CD4-positive, alpha-beta T cell treated with Interleukin-4 for 4 hours (primary cell): ENCODE measurements at places on chromosomes 11 and 22.

DNA sequence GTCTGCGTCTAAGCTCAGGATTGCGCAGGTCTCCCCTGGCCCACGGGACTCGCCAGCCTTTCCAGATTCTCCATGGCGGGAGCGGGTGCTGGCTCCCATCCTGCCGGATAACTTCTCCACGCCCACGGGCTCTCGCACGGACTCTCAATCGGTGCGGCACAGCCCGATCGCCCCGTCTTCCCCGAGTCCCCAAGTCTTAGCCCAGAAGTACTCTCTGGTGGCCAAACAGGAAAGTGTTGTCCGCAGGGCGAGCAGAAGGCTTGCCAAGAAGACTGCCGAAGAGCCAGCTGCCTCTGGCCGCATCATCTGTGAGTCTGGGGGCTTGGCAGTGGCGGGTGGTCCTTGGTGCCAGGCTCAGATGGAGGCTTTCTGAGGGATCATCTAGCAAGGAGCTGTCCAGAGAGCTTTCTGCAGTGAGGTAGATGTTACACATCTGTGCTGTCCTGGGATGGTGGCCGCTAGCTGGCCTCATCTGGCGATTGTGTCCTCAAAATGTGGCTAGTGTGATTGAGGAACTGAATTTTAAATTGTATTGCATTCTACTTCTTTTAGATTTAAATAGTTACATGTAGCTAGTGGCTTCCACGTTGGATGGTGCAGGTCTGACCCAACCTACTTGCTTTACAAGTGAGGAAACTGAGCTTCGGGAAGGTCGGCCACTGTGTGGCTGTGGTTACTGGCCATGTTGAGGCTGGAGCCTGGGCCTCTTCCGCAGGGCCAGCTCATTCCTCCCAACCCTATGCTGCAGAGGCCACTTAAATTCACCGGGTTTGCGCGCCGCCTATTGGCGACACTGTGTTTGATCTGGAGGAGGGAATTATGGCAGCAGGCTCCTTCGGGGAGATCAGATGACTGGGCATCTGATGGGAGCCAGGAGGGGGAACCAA lies 6.7 kb downstream of the INCENP start:
- DNase-seq: no peak

- no peak for DNase-seq
These were observed 86.9 kb upstream of the NNMT start for GRCh38 chr11:114209343-114209742.

- DNase-seq: no peak
These were observed 72.3 kb downstream of the SHANK2 start for GRCh38 chr11:71179877-71180605.

DNA sequence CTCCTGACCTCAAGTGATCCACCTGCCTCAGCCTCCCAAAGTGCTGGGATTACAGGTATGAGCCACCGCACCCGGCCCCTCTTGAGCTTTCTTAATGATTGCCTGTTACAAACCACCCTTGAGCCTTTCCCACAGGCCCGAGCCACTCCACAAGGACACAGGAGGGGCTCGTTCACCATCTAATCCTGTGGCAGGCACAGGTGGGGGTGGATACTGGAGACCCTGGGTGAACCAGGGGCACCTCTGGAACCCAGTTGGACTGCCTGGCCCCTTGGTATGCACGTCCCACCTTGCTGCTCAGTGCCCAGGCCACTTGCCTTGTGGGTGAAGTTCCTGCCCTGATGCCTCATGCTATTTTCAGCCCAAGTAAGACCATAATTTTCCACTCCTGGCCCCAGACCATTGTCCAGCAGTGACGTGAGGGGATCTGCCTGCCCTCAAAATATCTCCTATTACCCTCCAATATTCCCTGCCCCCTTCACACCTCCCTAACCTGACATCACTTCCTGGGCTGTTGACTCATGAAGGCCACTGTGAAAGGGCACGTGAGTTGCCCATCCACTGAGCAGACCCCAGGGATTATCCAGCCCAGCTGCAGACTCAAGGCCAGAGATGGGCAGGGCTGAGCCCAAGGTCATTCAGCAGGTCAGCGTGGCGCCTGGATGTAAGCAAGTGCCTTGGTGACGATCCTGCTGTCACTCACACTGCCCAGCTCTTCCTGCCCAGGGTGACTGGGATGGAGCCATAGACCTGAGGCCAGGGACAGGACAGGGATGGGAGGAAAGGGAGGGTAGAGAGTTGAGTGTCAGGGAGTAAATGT lies 19.6 kb downstream of the P2RY2 start:
- no peak for DNase-seq

DNA sequence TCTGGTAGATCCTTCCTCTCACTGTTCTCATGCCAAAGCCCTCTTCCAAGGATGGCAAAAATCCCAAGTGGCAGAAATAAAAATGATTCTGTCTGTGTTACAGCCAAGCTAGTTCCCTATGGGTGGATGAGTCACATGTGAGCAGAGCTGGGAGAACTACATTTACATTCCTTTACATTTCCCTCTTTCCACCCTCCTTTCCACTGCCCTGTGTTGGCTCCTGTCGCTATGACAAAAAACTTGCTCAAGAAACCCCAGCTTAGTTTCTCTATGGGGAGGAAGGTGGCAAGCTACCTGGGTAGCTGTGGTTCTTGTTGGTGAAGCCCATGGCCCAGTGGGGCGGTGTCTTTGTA lies 10.2 kb upstream of the DDB2 start:
- DNase-seq: no peak

GRCh38 chr22:40312050-40312449 lies 34.2 kb upstream of the ADSL start:
- DNase-seq: no peak

DNA sequence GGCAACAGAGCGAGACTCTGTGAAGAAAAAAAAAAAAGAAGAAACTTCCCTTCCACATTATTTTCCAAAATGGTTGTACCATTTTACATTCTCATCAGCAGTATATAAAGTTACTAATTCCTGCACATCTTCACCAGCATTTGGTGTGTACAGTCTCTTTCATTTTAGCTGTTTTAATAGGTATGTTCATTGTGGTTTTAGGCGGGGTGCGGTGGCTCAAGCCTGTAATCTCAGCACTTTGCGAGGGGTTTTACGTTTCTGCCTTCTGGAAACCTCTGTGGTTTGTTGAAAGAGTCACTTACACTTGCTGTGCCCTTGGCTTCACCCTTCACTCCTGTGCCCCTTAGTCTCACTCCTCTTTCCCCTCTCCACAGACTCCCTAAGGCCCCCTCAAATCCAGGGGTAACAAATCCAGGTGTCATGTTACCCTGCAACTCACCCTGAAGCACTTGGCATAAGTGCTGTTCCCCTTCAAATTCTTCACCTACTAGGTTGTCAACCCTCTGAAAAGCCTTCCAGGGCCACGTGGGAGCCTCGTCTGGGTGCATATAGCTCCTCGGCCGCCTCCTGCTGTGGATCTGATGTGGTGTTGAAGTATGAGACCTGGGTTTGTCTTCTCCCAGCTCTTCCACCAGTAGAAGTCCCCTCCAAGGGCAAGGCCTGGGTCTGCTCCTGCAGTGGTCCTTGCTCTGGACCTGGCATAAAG lies 20.8 kb downstream of the TOB2 start:
- DNase-seq: peak; percentile 61
